ENCODE measurements at places on chromosomes 16 and 17.

DNA sequence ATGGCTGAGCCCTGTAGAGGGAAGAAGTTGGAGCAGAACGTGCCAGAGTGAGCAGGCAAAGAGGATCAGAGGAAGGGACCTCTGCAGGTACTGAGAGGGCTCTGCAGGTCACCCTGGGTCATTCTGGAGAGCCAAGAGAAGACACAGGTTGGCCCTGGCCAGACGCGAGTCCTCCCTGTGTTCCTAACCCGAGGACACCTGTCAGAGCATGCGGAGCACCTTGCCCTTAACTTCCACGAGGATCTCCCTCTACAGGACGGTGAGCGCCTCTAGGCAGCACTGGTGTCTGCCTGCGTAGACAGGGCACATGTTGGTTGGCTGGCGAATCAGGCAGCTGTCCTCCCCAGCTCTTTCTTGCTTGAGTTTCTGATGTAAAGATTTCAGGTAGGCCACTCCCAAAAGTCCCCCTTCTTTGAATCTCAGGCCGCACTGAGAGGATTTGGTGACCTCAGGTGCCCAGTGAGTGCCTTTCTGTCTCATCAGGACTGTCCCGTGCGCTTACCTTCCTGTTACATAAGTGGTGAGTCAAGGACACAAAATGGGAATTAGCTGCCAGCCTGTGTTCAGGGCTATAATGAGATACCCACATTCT is 45.3 kb downstream of the MPRIP start:
- no peak for DNase-seq

DNA sequence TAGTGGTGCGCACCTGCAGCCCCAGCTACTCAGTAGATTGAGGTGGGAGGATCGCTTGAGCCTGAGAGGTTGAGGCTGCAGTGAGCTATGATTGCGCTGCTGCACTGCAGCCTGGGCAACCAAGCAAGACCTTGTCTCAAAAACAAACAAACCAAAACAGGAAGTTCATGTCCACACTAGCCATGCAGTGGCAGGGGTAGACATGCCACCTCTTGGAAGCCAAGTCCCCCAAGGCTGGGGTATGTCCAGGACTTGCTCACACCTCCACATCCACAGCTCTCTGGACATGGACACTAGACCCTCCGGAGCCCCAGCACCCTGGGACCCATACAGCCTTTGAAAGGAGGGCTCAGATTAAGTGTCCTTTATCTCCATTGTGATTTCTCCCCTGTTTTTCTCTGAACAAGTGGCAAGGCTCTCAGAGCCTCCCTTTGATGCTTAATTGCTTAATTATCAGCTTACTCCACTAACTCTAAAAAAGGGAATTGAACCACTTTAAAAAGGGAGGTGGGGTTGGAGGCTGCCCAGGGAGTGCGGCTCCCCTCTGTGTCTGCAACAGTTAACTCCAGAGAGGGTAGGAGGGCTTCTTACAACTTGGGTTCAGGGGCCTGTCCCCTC is 424.6 kb upstream of the C16orf82 start:
- DNase-seq = no peak

GRCh38 chr17:80151333-80151732 is 4.4 kb upstream of the EIF4A3 start:
- DNase-seq = no peak

- no peak for DNase-seq
These were observed 96.6 kb downstream of the WDR59 start for GRCh38 chr16:74888232-74888862.

DNA sequence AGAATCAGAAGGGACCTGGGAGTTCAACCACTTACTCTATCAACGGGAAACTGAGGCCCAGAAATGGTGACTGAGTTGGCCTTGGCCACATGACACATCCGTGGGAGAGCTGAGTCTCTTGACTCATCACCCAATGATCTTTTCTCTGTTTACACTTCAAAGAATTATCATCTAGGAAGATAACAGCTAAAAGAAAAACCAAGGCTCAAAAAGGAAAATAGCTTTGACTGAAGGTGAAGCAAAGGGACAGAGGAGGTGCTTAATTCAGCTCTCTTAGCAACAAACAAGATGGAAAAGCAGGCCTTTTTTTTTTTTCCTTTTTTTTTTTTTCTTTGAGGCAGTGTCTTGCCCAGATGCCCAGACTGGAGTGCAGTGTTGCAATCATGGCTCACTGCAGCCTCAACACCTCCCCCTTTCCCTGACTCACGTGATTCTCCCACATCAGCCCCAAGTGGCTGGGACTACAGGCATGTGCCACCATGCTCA is 16.7 kb downstream of the ERCC4 start:
- no peak for DNase-seq

DNA sequence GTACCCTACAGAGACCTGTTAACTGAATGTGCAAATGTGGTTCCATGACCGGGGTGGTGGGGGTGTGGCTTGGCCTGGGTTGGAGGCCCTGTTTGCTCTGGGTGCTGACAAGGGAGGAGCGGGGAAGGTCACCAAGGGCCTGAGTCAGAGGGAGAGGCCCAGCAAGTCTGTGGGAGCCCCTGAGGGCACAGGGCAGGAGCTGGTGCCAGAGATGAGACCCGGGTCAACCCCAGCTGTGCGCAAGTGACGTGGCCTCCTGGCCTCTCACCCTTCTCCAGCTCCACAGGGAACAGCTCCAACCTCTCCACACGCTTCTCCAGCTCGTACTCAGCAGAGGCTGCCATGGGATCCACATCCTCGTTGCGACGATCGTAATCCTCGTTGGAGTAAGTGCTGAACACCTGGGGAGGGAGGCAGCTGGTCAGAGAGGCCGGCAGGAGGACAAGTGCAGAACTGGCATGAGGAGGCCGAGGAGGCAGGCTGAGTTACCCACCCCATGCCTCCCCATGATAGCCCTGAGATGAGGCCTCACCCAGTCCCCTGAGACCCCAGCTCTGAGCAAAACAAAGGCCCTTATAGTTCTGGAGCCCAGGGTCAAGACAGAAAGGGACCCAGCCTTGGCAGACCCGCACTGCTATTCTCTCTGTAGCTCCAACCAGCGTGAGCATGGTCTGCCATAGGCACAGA is 5.5 kb downstream of the PPP1R9B start:
- DNase-seq = no peak
